ENCODE measurements at places on chromosomes 4 and X. TPM values are rescaled to one million over a fixed set of nuclear protein-coding genes. Genes with fewer than 3 reads are reported as not detected.

The INPP4B gene
- total RNA-seq: 9.2 TPM

The NUP62CL gene
- not detected for total RNA-seq

The MAGEA10 gene
- not detected for total RNA-seq

The SHISA3 gene
- 0.33 TPM for total RNA-seq

The MAGEE2 gene
- not detected for total RNA-seq

GRCh38 chrX:51098046-51098445 is 187.5 kb downstream of the BMP15 start:
- no peaks in the 10 kb centered on the region for H3K27me3 ChIP-seq
- no peak overlapping the region for H3K4me3 ChIP-seq
- H3K27ac ChIP-seq: no peak overlapping the region

The ASMT gene
- not detected for total RNA-seq

- no peak overlapping the region for H3K27ac ChIP-seq
- no peaks in the 10 kb centered on the region for H3K4me1 ChIP-seq
These were observed 209.7 kb downstream of the SPRY1 start for GRCh38 chr4:123606336-123606735.

The HHIP gene
- under 0.01 TPM for total RNA-seq

GRCh38 chr4:15914736-15915135 is 23.8 kb downstream of the FGFBP1 start:
- peaks cover 5% of the 10 kb centered on the region for H3K4me1 ChIP-seq
- H3K4me3 ChIP-seq: no peak overlapping the region
- no peak overlapping the region for H3K27ac ChIP-seq
- H3K27me3 ChIP-seq: no peaks in the 10 kb centered on the region

- no peak overlapping the region for H3K4me3 ChIP-seq
- no peak overlapping the region for H3K27ac ChIP-seq
- no peaks in the 10 kb centered on the region for H3K4me1 ChIP-seq
- H3K27me3 ChIP-seq: no peaks in the 10 kb centered on the region
- no peaks in the 10 kb centered on the region for H3K36me3 ChIP-seq
These were observed 62.5 kb downstream of the ZNF330 start for GRCh38 chr4:141283152-141283551.

GRCh38 chrX:42996861-42997260 is 218.9 kb upstream of the PPP1R2C start:
- H3K27ac ChIP-seq: no peak overlapping the region
- H3K27me3 ChIP-seq: no peaks in the 10 kb centered on the region
- H3K4me3 ChIP-seq: no peak overlapping the region
- DNase-seq: no peak

DNA sequence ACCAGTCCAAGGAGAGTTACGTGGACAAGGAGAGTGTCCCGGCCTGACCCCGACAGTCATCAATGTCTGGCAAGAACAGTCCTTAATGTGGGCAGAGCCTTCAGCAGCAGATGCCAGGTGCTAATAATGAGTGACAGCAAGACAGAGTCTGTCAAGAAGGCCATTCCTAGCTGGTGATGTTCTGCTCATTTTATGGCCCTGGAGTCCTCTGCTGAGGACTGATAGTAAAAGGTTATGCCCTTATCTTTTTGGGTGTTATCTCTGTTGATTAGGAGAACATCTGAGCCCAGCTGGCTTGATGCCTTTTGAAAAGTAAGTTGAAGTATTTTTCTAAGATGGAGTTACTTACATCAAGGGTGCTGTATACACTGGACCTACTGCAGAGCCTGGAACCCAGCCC is 67.3 kb downstream of the SLC34A2 start:
- DNase-seq: no peak
- no peak overlapping the region for H3K27ac ChIP-seq
- H3K36me3 ChIP-seq: no peaks in the 10 kb centered on the region
- H3K4me1 ChIP-seq: no peaks in the 10 kb centered on the region
- no peaks in the 10 kb centered on the region for H3K27me3 ChIP-seq

The CT45A9 gene
- total RNA-seq: not detected

The GPRIN3 gene
- total RNA-seq: under 0.01 TPM

The PRKG2 gene
- total RNA-seq: 17.5 TPM

The CABS1 gene
- not detected for total RNA-seq

The NLGN3 gene
- 0.83 TPM for total RNA-seq

All from fibroblast of lung (primary cell).